ENCODE measurements at places on chromosomes 11 and 22. TPM values are rescaled to one million over a fixed set of nuclear protein-coding genes. Genes with fewer than 3 reads are reported as not detected.

DENND5A gene
- 81.1 TPM for total RNA-seq

GRCh38 chr11:65860278-65861164 is at the start of gene MUS81:
TSS of gene MUS81 (plus strand) at chr11:65860433. CDS start at chr11:65860754, 321 bp downstream.
- DNase-seq: peak; percentile 98

OR5B21 gene
- total RNA-seq: 0.26 TPM

GRCh38 chr11:13595166-13595565 is 73.3 kb upstream of the FAR1 start:
- no peak for DNase-seq

SEC14L2 gene
- 13.1 TPM for total RNA-seq

DNA sequence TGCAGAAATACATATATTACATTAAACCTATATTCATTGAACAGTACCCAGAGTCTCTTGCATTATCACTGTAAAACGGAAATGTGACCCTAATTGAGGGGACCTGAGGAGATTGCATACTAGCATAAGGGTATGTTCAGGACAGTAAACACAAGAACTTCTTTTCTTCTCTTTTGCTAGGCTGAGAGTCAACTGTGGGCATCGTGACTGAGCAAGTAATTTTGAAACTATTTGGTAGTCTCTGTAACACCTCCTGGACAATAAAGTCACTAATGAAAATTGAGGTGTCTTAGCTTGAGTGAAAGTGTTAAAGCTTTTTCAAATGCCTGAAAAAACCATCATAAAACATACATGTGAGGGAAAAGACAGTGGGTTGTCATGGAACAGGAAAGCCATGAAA is 90.9 kb downstream of the PDHX start:
- DNase-seq: no peak

TMEM151A gene
- total RNA-seq: not detected

PHLDA2 gene
- total RNA-seq: 2.6 TPM
